ENCODE measurements at places on chromosomes 2 and 18. TPM values are rescaled to one million over a fixed set of nuclear protein-coding genes. Genes with fewer than 3 reads are reported as not detected.

MC4R gene
- total RNA-seq = not detected

TUBA4B gene
- total RNA-seq = not detected

RESP18 gene
- total RNA-seq = not detected

SLC30A3 gene
- 1.7 TPM for total RNA-seq

GRP gene
- not detected for total RNA-seq

PIAS2 gene
- 27.1 TPM for total RNA-seq

ANO7 gene
- total RNA-seq = 4.3 TPM

CIDEA gene
- total RNA-seq = not detected

ZBTB7C gene
- 0.07 TPM for total RNA-seq

SMYD1 gene
- not detected for total RNA-seq

ILKAP gene
- total RNA-seq = 71.3 TPM

IL1RN gene
- total RNA-seq = 15.9 TPM

GALNT5 gene
- total RNA-seq = not detected

SERPINB13 gene
- total RNA-seq = not detected

GLB1L gene
- 4.4 TPM for total RNA-seq

SMAD7 gene
- total RNA-seq = 21.1 TPM

EMX1 gene
- not detected for total RNA-seq

All from activated T-helper 2 cell treated with anti-CD3 and anti-CD28 coated beads, Interferon-gamma antibody, Interleukin-2, Interleukin-4, amounts not matched to agents 10 μg/mL and 5 μg/mL and 100 μg/mL, durations not matched to agents 14 hours and 24 hours and 36 hours (primary cell).